HS-27A (cell line): ENCODE measurements at places on chromosomes 4 and X.

- no peak for DNase-seq
Observed at GRCh38 chrX:39759526-39760224, 338.1 kb downstream of the BCOR start.

DNA sequence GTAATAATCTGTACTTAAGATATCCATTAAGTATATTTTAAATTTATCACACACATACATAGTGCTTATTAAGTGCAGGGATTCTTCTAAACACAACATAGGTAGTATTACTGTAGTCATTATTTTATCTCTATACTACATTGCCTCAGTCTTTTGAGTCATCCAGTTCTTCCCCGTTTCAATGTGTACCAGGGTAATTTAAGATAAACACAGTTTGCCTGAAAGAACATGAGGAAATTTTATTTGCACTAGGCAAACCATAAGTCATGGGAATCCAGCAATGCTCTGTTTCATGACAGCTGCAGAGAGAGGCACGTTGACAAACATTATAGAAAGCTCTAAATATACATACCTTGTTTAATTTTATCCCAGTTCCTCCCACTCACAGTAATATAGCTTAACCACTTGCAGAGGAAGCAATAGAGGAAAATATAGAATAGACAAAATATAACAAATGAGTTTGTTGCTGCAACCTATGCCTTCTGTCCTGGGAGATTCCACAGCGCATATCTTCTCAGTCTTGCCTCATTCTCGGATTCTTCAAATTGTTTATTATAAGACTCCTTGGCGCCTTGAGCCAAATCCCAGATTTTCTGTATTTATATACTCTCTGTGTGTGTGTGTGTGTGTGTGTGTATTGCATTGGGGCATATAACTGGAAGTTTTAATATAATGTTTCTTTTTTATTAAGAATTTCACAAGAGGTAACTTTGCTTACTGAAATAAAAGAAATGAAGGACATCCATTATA, 258.6 kb downstream of the FAM133A start:
- DNase-seq, result no peak

DNA sequence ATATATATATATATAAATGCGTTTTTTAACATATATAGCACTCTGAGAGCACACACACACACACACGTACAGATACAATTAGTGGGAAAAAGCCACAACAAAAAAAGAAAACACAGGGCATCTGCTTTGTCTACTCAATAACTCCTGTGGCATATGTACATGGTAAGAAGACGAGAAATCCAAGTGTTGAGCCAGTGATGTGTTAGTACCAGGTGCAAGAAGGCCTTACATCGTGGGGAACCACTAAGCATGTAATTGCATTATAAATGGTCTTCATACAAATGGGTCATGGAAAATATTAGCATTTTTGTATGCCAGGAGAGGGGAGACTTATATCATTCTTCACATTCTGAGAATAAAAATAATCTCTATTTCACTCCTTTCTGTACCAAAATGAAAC, 62.7 kb upstream of the FAM47B start:
- no peak for DNase-seq

- DNase-seq, result no peak
Observed at GRCh38 chrX:136761421-136761820, 19.3 kb downstream of the ARHGEF6 start.

DNA sequence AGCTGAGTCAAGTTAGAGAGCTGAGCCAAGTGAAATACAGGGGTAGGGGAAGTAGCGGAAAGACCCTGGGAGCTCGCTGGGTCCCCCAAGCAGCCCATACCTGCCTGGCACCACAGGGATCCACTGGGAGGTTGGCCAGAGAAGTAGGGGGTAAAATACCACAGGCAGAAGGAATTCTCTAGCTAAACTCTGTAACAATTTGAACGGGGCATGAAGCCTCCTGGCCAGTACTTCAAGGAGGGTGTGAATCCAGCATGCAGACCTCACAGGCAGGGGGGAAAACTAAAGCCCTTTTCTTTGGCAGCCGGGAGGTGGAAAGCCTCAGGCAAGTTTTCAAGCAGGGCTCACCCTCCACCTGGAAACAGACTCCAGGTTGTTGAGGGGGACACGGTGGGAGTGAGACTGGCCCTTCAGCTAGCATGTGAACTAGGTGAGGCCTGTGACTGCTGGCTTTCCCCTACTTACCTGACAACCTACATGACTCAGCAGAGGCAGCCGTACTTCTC, 3.7 kb upstream of the UGT2A1 start:
- no peak for DNase-seq

GRCh38 chr4:121164291-121164690, at the start of gene TNIP3:
Gene TNIP3, minus strand, starts transcription at chr4:121164321. Its CDS starts 196 bp downstream, at chr4:121164125.
- no peak for DNase-seq

GRCh38 chrX:47030339-47030738, 47.9 kb upstream of the RGN start:
- DNase-seq, result peak; percentile 31

- DNase-seq, result no peak
Observed at GRCh38 chrX:40684092-40684491, 36.7 kb upstream of the CXorf38 start.

GRCh38 chr4:153929675-153930074, 140.8 kb upstream of the SFRP2 start:
- DNase-seq, result no peak

- DNase-seq, result no peak
Observed at GRCh38 chr4:10783351-10783750, 98.8 kb upstream of the CLNK start.

DNA sequence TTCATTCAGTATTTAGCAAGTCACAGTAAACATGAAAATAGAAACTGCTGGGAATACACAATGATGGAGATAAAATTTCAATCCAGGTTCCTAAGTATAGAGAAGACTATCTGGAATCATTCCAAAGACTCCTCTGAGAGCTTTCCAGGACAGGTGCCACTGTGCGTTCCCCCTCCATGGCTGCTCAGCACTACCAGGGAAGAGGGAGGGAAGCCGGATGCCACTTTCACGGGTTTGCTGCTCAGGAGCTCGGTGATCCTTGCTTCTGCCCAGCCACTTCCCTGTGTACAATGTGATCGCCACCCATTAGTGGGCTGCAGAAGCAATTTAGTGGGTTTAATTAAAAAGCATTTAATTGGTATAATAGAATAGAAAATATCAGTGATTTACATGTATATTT, 94.5 kb downstream of the FNIP2 start:
- no peak for DNase-seq

- DNase-seq, result no peak
Observed at GRCh38 chrX:10781847-10782530, 161.6 kb upstream of the MID1 start.

DNA sequence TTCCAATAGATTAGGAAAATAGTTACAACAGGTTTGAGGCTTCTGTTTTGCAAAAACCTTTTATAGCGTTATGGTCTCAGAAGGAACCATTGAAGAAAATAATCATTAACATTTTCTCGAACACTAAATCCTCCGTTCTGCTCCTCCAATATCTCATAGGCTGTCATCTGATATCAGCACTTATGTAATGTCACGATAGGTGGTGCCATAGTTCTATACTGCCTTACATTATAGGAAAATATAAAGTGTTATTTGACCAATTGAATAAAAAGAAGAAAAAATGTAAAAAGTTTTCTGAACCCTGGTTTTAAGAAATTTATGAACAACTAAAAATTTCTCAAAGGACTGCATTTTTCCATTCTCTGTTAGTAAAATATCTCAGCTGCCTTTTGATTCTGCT, 291.4 kb downstream of the RPA4 start:
- DNase-seq, result no peak

- DNase-seq, result no peak
Observed at GRCh38 chr4:141771889-141772830, 135.8 kb downstream of the IL15 start.

DNA sequence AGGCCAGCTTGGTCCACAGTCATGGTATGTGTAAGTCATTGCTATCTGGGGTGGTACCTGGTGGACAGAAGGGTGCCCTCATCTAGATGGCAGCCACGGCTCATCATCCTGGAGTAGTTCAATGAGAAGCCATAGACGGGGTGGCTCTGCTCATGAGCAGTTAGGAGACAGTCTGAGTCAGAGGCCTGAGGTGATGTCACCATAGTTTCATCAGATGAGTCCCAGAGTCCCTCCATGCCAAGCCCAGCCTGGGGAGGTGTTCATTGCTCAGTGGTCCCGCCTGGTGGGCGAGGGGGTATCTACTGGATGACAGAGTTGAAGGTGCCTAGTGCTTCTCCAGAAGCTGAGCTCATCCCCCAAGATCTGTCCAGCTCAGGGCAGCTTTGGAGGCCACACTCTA, 49.8 kb downstream of the DLG3 start:
- no peak for DNase-seq

DNA sequence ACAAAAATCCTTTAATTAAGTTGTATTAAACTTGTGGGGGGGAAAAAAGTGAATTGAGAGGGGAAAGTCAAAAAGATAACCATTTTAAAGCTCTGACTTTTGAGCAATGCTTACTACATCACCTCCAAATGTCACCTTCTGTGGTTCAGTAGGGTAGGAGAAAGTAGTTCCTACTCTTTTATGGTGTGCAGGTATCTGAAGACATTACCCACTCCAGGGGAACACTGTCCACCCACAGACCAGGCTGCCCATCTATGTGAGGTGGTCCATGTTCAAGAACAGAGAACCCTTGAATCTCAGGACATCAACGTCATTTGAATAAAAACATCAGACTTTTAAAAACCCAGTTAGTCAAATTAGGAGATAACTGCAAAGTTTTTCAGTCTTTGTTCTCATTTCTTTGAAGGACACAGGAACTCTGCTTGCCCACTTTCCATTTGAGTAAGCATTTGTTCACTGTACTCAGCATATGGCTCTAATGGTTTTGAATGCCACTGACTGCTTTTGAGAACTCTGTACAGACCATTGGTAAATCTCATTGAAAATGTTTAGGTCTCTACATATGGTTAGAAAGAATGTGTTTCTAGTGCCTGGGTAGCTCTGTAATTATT, 18.4 kb downstream of the NMU start:
- no peak for DNase-seq

- DNase-seq, result no peak
Observed at GRCh38 chrX:150767045-150767395, 73.8 kb downstream of the MTMR1 start.

DNA sequence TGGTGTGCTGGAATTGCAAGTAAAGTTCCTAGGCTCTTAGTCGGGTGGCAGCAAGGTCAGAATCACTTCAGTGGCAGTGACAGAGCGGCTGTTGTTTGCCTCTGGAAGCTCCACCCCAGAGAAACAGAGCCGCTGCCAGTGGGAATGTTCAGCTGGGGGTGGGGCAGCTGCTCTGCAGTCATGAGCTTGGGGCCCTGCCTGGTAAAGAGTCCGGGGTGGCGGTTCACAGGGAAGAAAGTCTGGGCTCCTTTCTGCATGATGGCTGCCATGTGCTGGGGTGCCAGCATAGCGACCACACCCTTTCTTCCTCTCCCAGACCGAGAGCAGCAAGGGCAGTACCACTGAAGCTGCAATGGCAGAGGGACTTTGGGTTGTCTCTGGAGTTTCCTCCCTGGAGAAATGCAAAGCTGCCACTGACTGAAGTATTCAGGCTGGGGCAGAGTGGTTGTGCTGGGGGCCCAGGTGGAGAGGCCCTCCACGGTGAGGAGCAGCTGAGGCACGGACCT, 108.8 kb upstream of the CENPE start:
- no peak for DNase-seq

- no peak for DNase-seq
Observed at GRCh38 chr4:35364321-35364870, 879.9 kb downstream of the ARAP2 start.

- no peak for DNase-seq
Observed at GRCh38 chr4:152165846-152166245, 370.0 kb downstream of the FBXW7 start.

GRCh38 chr4:64272432-64272831, 136.8 kb downstream of the TECRL start:
- no peak for DNase-seq

DNA sequence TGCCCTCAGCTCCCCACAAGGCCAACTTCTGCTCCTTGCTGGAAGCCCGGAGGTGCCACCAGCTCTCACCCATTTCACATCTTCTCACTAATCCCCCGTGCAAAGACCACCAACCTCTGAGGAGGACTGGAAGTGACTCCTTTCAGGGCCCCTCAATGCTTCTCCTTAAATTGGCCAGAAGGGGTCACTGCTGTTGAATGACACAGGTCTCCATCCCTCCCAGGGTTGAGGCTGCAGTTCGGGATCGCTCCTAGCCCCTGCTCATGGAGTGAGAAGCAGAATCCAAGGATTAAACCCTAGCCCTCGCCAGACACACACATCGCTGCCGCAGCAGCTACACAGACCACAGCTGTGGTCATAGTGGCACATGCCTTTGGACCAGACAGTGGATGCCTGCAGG, 279.5 kb upstream of the TAPT1 start:
- no peak for DNase-seq

DNA sequence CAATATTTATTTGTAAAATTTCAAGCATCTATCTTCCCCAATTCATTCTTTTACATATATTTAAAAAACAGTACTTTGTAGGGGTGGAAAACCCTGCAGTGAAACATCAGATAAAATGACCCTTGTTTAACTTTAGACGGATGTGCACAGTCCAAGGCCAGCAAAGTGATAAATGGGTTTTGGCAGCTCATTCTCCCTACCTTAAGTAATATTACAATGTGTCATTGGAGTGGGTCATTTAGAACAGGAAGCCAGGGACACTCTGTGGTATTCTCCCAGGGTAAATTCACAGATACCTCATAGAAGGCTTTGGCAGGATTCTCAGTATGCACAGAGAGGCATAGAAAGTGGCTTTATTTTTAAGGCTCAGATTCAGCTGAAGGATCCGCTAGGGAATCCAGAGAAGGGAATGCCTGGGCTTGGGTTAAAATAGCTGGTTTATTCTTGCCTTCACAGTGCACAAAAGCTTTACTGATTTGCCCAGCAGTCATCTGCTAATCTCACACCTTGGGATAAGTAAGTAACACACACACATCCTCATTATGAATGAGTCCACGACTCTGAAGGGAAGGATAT, 206.7 kb downstream of the RASL11B start:
- no peak for DNase-seq

DNA sequence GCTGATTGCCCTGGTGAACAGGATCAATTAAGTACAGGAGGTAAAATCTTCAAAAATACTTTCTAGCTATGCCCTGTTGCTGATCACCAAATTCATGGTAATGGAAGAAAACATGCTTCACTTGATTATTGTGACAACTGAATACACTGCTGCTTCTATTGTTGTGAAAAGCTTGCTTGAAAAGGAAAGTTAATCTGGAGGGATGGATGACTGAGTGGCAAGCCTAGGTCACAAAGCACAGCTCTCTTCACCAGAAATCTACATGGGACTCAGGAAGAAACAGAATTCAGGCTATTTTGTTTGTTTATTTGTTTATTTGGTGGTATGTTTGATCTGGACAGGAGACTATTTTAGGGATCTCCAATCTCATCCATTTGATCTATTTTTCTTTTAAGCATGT, 182.0 kb downstream of the MGST2 start:
- DNase-seq, result no peak

GRCh38 chrX:42094218-42094617, 170.9 kb upstream of the CASK start:
- DNase-seq, result no peak
